NCI-H2227 treated with DMSO at 0.1 percent for 48 hours (cell line): ENCODE measurements at places on chromosomes 12 and 14.

DNA sequence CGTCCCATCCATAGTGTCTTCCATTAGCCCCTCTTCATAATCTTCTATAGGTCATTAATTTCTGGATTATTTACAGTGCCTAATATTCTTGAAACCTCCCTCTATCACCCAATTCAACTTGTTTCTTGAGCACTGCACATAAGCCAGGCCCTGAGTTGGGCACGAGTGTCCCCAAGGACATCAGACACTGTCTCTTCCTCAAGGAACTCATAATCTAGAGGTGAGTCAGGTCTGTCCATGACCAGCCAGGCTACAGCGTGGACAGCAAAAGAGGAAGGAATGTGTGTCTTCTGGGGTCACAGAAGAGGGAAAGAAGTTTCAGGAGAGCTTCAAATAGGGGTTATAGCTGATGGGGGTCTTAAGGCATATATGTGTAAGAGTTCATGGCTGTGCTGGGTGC, 12.5 kb downstream of the SPTB start:
- DNase-seq: no peak

- no peak for DNase-seq
Measured at GRCh38 chr14:76829013-76829365, 2.8 kb downstream of the LRRC74A start.

DNA sequence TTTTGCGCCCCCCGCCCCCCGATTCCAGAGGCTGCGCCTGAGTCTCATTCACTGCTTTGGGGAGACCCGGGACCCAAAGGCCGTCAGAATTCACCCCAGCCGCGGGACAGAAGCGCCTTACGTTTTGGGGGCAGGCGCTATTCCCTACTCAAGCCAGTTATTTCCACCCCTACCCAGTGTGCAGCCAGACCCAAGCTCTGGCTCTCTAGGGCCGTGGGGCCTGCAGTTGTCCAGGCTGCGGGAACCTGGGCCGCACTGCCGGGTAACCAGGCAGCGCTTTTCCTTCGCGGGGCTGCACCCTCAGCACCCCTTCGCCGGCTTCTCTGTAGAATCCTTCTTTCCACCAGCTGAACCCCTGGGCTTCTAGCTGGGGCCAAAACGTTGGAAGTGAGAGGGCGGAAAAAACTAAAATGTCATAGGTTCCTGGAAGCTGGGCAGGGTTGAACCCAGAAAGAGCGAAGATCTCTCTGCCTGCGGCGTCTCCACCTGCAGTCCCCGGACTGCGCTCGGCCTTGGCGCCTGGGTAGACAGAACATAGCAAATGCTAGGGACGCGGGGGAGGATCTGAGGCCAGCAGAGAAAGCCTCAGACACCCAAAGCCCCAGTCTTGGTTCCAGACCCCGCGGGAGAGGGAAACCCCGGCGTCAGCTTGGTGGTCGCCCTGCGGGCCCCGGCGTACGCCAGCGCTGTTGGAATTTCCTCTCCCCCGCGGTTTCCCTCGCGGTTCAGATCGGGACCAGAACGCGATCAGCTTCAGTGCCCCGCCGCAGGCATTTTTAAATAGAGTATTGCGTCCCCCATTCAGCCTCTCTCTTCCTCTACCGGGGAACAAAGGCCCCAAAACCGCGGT, 18.3 kb downstream of the TBX3 start:
- no peak for DNase-seq

- no peak for DNase-seq
Measured at GRCh38 chr14:55351111-55351510, 60.5 kb downstream of the ATG14 start.

DNA sequence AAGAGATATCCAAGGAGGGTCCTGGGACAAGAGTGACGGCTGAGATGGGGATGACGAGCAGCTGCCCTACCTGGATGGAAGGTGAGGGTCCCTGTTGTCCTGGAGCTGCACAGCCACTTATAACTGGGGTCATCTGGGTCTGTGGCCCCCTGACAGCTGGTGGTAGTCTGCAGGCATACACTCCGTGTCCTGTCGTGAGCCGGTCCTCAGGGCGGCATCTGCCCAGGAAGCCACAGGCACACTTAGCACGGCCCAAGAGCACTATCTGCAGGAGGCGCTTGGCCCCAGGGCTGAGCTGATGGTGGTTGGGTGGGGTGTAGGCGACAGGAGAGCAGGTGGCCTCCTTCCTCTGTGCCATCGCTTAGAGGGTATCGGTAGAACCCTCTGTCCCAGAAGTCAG, 248.1 kb downstream of the CACNA1C start:
- DNase-seq: no peak

DNA sequence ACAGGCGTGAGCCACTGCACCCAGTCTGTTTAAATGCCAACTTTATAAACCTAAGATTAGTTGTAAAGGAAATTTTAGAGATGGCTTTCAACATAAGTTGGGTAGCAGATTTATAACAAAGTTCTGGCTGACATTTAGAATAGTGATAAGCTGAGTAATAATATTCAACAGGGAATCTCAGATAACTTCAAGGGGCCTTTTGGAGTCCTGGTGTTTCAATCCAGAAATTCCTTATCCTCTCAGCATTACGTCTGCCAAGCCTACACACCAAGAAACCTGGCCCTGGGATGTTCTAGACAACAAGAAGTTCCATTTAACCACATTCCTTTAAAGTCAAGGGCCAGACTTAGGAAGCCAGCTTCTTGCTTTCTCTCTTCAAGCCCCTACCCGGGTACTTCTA, 59.5 kb upstream of the DYRK2 start:
- no peak for DNase-seq

GRCh38 chr14:48771717-48772116, 814.5 kb downstream of the RPS29 start:
- no peak for DNase-seq

DNA sequence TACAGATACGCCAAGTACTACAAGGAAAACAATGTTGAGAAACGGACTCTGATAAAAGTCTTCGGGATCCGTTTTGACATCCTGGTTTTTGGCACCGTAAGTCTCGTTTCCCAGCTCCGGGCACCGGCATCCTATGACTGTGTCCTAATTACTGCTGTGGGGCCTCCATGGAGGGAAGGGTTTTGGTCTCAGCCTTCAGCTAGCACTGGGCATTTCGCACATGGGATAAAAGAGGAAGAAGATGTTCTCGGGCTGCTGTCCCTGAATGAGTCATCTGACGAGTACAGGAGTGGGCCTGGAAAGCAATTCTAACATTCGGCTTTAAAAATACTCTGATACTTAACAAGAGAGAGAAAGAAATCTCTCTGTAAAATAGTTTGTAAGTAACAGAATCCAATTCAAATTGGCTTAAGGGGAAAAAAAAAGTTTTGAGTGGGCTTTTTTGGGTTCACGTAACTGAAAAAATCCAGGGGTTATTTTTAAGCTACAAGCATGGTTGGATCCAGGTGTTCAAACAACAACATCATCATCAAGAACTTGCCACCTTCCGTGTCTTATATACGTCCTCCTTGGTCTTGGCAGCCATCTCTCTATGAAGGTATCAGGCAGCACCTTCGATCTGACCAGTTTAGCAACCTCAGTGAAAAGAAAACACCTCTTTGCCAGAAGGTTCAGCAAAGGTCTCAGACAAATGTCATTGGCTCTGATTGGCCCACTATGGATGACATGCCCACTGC, 34.4 kb upstream of the P2RX4 start:
- no peak for DNase-seq

- DNase-seq: no peak
Measured at GRCh38 chr14:95523051-95523814, 6.8 kb upstream of the SYNE3 start.

- no peak for DNase-seq
Measured at GRCh38 chr12:132734206-132734605, 23.6 kb downstream of the PGAM5 start.

DNA sequence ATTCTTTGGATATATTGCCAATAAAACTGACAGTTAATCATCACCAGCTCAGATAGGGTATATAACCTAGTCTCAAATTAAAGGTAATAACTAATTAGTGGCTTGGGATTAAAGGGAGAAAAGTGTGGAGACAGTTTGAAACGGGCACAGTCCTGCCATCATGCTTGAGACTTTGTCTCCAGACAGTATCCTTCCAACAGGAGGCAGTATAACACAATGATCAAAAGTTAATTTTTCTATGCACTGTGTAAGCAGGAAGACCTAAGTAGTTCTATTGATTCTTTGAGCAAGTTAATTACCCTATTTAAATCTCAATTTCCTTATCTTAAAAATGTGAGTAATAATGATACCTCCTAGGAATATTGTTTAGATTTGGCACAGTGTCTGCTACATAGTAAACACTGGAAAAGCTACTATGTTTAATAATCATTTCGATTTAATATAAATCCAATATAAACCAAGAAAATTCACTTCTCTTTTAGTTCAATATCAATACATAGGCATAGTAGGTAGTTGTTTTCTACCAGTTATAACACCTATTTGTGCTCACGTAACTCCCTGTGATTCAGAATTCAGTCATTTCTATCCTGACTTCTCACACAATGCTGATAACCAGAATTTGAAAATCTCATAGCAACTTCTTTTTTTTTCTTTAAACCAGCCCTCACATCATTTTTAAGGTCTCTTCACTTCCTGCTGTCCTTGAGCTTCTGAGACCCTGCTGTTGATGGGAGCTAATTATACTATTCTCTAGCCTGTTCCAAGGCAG, 53.7 kb downstream of the GALNT4 start:
- peak; percentile 5 for DNase-seq

GRCh38 chr12:110244372-110244771, 36.7 kb upstream of the ATP2A2 start:
- no peak for DNase-seq

- DNase-seq: no peak
Measured at GRCh38 chr12:6113691-6114475, 10.6 kb downstream of the VWF start.

DNA sequence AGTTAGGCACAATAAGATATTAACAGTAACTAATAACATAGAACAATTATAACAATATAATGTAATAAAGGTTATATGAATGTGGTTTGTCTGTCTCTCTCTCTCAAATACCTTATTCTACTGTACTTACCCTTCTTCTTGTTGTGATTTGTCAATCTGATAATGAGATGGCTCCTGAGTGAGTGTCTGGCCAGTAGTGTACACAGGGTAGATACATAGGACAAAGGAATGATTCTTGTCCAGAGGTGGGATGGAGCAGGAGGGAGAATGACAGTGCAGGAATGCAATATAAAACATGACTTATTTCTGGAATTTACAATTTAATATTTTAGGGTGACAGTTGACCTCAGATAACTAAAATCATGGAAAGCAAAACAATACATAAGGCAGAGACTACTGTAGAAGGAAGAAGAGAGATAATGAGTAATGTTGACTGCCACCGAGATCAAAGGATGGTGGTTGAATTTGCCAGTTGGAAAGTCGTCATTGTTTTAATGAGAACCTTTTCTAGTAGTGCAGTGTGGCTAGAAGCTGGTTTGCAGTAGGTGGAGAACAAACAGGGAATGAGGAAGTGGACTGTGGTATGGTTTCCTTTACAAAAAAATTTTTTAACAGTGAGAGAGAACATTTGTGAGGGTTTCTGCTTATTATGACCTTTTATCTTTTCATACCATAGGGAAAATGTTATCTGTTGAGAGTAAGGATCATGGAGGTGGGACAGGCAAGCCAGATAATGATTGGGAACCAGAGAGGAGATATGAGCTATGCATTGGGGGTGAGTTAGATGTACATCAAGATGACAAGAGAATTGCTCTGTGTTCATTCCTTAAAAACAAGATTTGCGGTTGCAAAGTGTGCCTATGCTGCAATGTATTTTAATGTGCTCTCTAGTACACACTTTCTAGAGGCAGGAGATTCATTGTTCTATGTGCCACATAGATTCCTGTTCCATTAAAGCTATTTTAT, 458.3 kb downstream of the BTG1 start:
- DNase-seq: no peak

GRCh38 chr12:87198181-87198580, 831.0 kb downstream of the C12orf50 start:
- DNase-seq: no peak

DNA sequence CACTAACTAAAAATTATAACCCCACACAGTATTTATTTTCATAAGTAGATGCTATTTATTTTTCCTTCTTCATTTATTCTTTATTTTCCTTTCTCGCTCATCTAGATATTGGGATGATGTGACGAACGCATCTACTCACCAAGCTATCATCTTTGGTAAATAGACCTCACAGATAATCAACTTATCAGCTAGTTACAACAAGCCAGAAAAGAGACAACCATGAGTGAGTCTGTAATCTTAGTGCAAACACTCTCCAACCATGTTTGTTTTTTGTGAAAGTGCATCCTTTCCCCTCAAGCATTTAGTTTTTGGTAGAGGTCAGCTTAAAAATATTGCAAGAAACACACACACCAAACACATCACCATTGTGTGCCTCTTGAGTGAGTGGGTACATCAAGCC, 84.9 kb downstream of the SLC25A21 start:
- no peak for DNase-seq
